ENCODE measurements at places on chromosomes 5 and 9. TPM values are rescaled to one million over a fixed set of nuclear protein-coding genes. Genes with fewer than 3 reads are reported as not detected.

Gene GDNF
- total RNA-seq, result 0.38 TPM

Gene SLC6A19
- total RNA-seq, result not detected

DNA sequence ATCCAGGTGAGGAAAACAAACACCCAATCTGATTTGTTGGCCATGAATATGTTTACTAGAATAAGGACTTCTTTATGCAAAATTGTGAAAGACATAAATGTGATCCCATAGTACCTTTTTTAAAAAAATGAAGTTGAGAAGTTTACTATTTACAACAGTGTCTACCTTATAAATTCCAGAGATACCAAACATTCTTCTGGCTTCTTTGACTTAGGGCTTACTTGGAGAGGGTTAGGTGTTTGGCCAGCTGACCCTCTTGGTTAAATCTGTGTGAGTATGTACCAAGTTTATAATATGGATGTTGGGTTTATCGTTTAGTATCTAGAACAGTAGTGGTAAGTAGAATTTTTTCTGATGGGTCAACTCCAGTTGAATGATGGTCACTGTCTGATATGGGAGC lies 212.3 kb downstream of the DOCK8 start:
- H3K27me3 ChIP-seq, result no peaks in the 10 kb centered on the region
- H3K4me1 ChIP-seq, result peaks cover 24% of the 10 kb centered on the region

GRCh38 chr5:159628703-159629102 lies 287.6 kb upstream of the ADRA1B start:
- no peaks in the 10 kb centered on the region for H3K27me3 ChIP-seq
- no peak overlapping the region for H3K4me3 ChIP-seq
- H3K27ac ChIP-seq, result no peak overlapping the region
- DNase-seq, result no peak
- H3K36me3 ChIP-seq, result no peaks in the 10 kb centered on the region

DNA sequence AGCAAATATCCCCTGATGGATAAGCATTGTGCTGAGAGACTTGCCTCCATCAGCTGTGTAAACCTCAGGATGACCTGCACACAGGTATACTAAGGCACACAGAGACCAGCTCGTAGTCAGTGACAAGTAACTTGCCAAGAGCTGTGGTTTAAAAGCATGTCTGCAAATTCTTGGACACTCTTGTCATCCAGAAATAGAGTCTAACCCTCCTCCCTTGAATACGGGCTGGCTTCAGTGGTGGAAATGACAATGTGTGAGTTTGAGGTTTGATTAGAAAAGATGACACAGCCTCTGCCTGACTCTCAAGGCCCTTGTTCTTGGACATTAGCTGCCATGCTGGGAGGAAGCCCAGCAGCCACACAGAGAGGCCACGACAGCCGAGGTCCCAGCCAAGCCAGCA lies 114.4 kb downstream of the GADD45G start:
- H3K27ac ChIP-seq, result no peak overlapping the region
- peaks cover 81% of the 10 kb centered on the region for H3K27me3 ChIP-seq
- no peak overlapping the region for H3K4me3 ChIP-seq

DNA sequence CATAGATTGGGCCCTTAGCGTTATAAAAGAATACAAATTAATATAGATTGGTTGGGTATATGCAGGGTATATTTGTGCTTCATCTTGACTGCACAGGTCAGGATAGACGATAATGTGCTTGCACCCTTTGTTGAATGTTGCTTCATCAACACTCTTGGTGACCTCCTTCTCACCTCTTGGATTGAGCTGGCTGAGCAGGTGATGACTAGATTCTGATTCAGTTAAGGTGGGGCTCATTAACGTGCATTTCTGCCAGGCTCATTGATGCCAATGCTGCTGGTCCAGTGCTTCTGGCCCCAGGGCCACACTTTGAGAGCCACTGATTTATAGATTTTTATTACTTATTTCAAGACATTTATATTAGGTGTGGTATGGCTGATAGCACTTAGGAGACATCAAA lies 27.7 kb downstream of the PCSK5 start:
- H3K27ac ChIP-seq, result peak overlapping the region; percentile 53
- H3K4me3 ChIP-seq, result no peak overlapping the region
- DNase-seq, result peak; percentile 41
- H3K4me1 ChIP-seq, result peaks cover 28% of the 10 kb centered on the region
- no peaks in the 10 kb centered on the region for H3K36me3 ChIP-seq

DNA sequence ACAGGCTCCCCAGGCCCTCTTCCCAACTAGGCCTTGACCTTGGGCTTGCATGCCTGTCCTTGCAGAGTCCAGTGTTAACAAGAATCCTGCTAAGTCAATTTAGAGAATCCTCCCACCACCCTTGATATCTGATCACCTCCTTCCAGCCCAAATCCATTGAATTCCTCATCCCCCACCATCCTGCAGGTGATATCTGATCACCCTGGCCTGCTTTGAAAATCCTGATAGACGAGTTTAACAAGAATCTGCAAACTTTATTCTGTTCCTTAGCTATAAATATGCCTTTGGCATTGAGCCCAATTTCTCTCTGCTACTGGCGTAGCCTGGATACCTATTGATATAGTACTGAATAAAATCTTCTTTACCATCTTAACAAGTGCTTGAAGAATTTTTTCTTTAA lies 125.5 kb downstream of the DIRAS2 start:
- DNase-seq, result peak; percentile 86
- no peak overlapping the region for H3K27ac ChIP-seq
- H3K4me1 ChIP-seq, result peaks cover 47% of the 10 kb centered on the region
- H3K36me3 ChIP-seq, result no peaks in the 10 kb centered on the region
- no peaks in the 10 kb centered on the region for H3K27me3 ChIP-seq
